Regular cardiac myocyte (primary cell): ENCODE measurements at places on chromosomes 6 and 20. TPM values are rescaled to one million over a fixed set of nuclear protein-coding genes. Genes with fewer than 3 reads are reported as not detected.

The HSPA1A gene
- total RNA-seq: 87.9 and 192 TPM in 2 replicates

The LPA gene
- under 0.01 TPM in 1 of 2 replicates, not detected in the other for total RNA-seq

The LY6G5C gene
- total RNA-seq: 0.38 and 1.7 TPM in 2 replicates

The PPIL6 gene
- total RNA-seq: 1.9 and 6.5 TPM in 2 replicates

The C20orf96 gene
- 1.2 and 2.0 TPM in 2 replicates for total RNA-seq

The ROS1 gene
- under 0.01 TPM in 2 replicates for total RNA-seq

The AARS2 gene
- total RNA-seq: 15.8 and 19.7 TPM in 2 replicates

The GLP1R gene
- under 0.01 TPM in 1 of 2 replicates, not detected in the other for total RNA-seq

The TNF gene
- not detected in 2 replicates for total RNA-seq

The DZANK1 gene
- total RNA-seq: 0.56 and 1.2 TPM in 2 replicates

The BMP6 gene
- 22.0 and 47.4 TPM in 2 replicates for total RNA-seq

The GPX5 gene
- total RNA-seq: not detected in 2 replicates

The RSPO3 gene
- total RNA-seq: under 0.01 and 2.0 TPM in 2 replicates

The GABBR1 gene
- total RNA-seq: 8.2 and 16.3 TPM in 2 replicates

The C6orf89 gene
- total RNA-seq: 40.6 and 44.5 TPM in 2 replicates

The HCK gene
- not detected in 2 replicates for total RNA-seq

The ARG1 gene
- total RNA-seq: not detected in 2 replicates

The ULBP1 gene
- total RNA-seq: under 0.01 TPM in 2 replicates

The PAK1IP1 gene
- 17.5 and 28.0 TPM in 2 replicates for total RNA-seq

The GSTA4 gene
- 25.1 and 46.5 TPM in 2 replicates for total RNA-seq

The DEFB126 gene
- total RNA-seq: not detected in 2 replicates

The LRRC1 gene
- 2.5 and 2.7 TPM in 2 replicates for total RNA-seq

The EDEM2 gene
- total RNA-seq: 47.9 and 68.8 TPM in 2 replicates

The ULBP3 gene
- 7.3 and 16.7 TPM in 2 replicates for total RNA-seq

The SLC12A5 gene
- total RNA-seq: 0.85 TPM in 1 of 2 replicates, not detected in the other

The ADGRG6 gene
- total RNA-seq: 1.3 and 2.8 TPM in 2 replicates

The RFX6 gene
- not detected in 2 replicates for total RNA-seq

The RSPH9 gene
- total RNA-seq: 0.58 and 0.85 TPM in 2 replicates

The ZNF165 gene
- 0.38 and 0.56 TPM in 2 replicates for total RNA-seq

The NRN1 gene
- total RNA-seq: under 0.01 TPM in 2 replicates

The TCP11 gene
- 0.19 and 0.56 TPM in 2 replicates for total RNA-seq

The ULBP2 gene
- 8.7 and 12.5 TPM in 2 replicates for total RNA-seq

The SMIM29 gene
- 32.1 and 35.1 TPM in 2 replicates for total RNA-seq

The ZNF334 gene
- total RNA-seq: 2.5 and 3.1 TPM in 2 replicates

The SUMO4 gene
- total RNA-seq: 0.58 and 1.1 TPM in 2 replicates

The ADA gene
- 9.0 and 14.4 TPM in 2 replicates for total RNA-seq

The MICAL1 gene
- 37.2 and 40.3 TPM in 2 replicates for total RNA-seq

The CFB gene
- total RNA-seq: 5.8 and 65.1 TPM in 2 replicates

The KIAA0408 gene
- 0.38 and 0.85 TPM in 2 replicates for total RNA-seq

The BMP2 gene
- total RNA-seq: 4.8 and 6.7 TPM in 2 replicates
